Calu3 (cell line): ENCODE measurements at places on chromosomes 13 and 19. TPM values are rescaled to one million over a fixed set of nuclear protein-coding genes. Genes with fewer than 3 reads are reported as not detected.
A peak's percentile ranks its signal among the peaks of the same experiment; 100 is the strongest.

DNA sequence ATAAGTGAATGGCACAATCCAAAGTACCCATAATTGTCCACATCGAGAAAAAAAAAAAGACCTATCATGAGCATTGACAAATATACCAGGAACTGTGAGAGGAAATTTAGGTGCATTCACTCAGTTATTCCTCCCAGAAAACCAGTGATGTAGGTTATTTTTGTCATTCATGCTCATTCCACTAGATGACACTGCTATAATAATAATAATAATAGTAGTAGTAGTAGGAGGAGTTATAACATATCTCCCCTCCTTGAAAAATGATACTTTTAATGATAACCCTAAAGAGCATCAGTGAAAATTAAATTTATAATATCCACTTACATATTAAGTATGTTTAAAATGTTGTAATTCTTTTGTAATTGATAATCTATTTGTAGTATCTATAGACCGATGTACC is 463.9 kb upstream of the MIR17HG start:
- DNase-seq = no peak

- no peak for DNase-seq
Measured at GRCh38 chr13:29846475-29847256, 3.8 kb downstream of the UBL3 start.

DNA sequence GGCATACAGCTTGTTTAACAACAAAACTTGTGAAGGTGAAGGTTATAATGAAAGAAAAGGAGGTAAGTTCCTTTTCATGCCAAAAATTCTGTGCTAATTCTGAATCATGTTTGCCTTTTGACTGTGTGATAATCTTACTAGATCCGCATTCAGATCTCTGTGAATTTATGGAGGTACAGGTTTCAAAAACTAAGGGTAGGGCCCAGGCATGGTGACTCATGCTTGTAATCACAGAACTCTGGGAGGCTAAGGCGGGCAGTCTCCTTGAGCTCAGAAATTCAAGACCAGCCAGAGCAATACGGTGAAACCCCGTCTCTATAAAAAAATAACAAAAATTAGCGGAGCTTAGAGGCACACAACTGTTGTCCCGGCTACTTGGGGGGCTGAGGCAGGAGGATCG is 45.9 kb downstream of the PCDH9 start:
- DNase-seq = no peak

DNA sequence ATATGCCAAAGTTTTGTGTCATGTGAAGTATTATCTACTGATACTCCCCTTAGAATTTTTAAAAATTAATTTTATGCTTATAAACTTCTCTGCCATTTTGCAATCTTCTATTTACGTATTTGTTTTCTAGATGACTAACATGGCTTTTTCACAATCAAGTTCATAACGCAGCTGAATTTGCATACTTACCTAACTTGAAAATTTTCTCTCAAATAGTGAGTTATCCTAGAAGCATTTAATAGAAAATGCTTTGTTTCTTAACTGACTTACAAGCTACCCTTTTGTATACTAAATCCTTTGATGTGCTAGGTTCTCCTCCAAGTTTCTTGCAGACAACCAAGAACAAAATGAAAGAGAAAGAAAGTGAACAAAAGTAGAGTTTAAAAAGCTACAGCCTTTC is 683.5 kb downstream of the LIG4 start:
- DNase-seq = no peak

- no peak for DNase-seq
Measured at GRCh38 chr13:97134364-97135095, 87.6 kb upstream of the MBNL2 start.

- no peak for DNase-seq
Measured at GRCh38 chr13:41465241-41465847, 8.0 kb downstream of the RGCC start.

DNA sequence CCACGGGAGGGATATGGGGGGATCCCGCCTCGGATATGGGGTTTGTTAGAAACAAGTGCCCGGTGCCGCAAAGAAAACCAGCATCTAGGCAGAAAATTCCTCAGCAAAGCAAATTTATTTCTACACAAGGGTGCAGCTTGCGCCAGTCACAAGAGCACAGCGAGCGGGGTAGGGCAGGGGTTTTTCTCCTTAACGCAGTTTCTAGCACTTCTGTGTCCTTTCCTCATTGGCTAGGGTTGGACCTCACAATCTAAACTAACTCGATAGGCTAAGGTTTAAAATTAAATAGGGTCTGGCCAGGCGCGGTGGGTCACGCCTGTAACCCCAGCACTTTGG is 595 bp downstream of the ZNF440 start:
- peak; percentile 39 for DNase-seq

GRCh38 chr13:44191504-44192171 is 182.0 kb upstream of the SERP2 start:
- peak; percentile 33 for DNase-seq

DNA sequence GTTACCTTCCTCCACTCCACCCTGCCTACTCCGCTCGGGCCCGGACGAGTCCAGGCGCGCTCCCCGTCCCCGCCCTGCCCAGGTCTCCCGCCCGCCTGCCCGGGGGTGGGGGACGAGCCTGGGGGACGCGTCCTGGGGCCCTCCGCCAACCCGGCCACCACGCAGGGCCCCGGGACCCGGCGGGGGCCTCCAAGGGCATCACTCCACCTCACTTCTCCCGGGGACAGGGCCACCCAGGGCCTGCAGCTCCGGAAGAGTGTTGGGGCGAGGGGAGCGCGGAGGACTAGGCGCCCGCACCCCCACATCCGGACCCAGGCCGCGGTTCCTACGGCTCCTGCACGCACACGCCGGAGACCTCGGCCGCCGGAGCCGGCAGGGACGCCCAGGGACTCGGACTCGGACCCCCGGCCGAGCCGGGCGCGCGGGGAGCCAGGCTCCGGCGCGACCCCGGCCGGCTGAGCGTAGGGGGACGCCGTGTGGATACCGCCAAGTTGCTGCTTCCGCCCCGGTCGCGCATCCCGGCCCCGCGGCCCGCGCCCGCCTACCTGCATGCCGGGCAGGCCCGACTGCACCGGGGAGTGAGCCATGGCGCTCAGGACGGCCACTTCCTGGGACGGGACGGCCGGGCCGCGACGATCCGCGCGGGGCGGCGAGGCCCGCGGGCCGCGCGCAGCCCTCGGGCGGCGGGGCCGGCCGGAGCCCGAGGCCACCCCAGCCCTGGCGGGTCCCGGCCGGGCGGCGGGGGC is 534 bp downstream of the STK24 start:
- peak; percentile 7 for DNase-seq

DNA sequence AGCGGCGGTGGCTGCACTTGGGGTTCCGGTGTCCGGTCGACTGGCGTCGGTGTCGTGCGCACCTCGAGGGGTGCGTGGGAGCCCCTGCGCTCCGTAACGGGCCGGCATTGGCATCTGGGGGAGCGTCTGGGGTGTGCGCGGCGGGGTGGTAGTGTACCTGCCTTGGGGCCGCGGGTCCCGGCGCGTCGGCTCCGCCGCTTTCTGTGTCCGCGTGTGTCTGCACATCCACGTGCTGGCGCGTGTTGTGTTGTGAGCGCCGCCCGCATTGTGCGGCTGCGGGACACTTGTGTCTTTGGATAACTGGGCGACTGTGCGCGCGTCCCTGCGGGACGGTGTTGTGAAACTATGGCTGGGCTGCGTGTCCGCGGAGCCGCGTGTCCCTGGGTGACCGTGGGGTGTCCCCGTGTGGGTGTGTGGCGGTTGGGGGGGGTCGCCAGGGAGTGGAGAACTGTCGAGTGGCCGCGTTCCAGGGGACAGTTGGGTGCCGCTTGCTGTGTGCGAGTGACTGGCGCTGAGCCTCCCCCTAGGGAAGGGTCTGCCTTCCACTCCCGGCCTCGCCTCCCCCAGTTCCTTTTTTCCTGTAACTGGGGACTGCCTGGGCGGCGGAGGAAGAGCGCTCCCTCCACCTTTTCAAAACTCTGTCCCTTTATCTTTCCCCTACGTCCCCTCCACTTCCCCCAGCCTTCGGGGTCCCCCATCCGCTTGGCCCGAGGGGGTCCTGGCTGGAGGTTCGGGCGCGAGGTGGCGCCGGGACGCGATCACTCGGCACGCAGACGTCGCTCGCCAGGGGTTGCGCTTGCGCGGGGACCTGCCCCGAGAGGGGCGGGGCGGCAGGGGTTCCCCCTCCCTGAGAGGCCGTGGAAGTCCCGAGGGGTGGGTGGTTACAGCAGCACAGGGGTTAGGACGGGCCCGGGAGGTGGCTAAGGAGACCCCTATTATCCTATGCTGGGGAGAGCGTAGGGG is 5.7 kb upstream of the NFIC start:
- no peak for DNase-seq

DNA sequence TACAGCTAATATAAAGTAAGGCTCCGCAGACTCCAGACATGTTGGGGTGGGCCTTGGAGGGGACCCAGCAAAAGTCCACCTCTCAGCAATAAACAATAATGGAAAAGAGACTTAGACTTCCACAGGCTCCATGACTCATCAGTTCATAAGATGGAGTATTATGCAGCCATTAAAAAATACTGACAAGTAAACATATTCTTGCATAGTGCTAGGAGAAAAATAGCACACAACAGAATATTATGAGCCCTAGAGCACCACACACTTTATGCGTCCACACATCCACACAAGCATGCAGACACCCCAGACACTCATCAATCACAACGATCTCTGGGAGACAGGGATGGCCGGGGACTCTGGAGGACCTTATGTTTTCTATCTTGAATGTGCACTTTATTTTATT is 46.0 kb downstream of the PDCD5 start:
- DNase-seq = no peak

GRCh38 chr13:75533861-75534260 is 3.8 kb downstream of the COMMD6 start:
- no peak for DNase-seq

GRCh38 chr19:41133260-41133659 is 19.0 kb downstream of the CYP2F1 start:
- DNase-seq = peak; percentile 40

- DNase-seq = no peak
Measured at GRCh38 chr13:91632086-91632485, 233.7 kb downstream of the GPC5 start.

DNA sequence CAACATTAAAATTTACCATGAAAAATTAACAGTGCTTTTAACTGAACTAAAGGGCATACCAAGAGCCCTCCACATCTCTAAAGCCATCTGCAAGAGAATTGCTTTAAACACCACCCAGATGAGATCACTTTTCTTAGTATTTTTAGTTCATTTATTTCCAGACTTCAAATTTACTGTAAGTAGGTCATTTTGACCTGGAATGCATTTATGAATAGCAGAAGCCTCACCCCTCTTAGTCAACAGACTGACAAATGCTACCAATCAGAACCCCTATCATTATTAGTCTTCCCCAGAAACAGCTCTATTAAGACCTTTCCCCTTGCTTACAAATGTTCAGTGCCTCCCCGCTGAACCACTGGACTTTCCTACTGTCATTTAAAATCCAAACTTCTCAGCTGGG is 27.3 kb downstream of the RUBCNL start:
- no peak for DNase-seq

- DNase-seq = no peak
Measured at GRCh38 chr19:51317376-51317775, 5.9 kb downstream of the IGLON5 start.

- DNase-seq = peak; percentile 97
Measured at GRCh38 chr19:5686647-5687359, 3.3 kb upstream of the RPL36 start.

DNA sequence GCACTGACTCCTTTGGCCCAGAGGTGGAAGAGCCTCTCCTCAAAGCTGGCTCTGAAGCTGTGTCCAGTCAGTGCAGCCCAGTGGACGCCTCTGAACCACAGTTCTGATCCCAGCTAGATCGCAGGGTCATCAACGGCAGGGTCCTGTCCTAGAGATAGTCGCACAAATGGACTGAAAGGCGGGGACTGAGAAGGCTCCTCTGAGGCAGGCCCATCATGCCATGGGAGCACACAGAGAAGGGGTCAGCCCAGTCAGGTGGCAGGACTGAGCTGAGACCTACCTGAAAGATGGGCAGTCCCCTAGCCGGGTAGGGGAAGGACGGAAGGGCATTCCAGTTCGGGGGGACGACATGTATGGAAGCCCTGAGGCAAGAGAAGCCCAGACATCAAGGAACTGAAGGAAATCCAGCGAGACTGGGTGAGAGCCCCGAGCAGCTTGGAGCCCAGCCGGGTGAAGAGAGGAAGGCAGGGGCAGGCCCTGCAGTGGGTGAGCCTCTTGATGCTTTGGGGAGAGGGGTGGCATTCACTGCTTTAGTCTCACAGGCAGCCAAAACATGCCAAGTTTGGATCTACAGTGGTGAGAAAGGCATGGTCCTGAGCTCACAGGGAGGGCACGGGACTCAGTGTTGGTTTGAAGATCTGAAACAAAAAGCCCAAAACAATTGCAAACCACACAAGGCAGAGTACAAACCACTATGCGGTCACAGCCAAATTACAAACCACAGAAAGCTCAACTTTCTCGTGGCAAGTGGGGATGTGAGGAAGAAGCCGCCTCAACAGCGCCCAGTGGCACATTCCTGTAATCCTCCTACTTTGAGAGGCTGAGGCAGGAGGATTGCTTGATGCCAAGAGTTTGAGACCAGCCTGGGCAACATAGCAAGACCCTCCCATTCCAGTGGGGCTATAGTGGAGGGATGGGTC is 10.0 kb downstream of the CALM3 start:
- no peak for DNase-seq

GRCh38 chr13:49998714-49999624 is 2.1 kb downstream of the TRIM13 start:
- no peak for DNase-seq

GRCh38 chr19:18948075-18948975 is 7.3 kb upstream of the HOMER3 start:
- DNase-seq = no peak

DNA sequence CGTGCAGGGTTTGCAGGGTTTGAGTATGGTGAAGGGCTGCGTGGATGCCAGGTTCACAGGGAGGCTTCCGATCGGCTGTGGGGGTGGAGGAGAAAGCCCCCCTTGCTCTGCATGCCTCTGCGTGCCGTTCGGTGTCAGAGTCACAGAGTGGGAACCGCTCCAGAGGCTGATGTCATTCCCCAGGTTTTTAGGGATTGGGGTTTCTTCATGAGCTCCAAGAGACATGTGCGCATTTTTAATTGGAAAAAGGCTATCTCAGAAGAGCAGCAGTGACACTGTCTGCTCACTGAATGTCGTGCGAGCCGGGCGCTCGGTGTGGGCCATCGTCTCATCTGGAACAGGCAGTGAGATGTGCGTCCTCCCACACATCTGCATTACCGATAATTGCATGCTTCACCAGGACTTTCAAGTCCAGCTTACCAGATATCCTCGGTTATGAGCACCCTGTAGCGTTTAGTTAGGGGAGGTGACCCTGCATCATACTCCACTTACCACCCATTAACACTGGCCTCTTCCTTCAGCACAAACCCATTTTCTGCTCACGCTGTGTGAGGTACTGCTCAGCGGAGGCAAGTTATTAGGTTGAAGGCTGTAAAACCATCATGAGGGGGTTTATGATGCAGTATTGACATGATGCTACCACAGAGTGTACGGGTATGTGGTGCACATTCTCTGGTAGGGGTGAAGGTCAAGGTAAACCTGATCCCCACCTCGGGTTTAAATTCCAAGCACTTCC is 1.7 kb downstream of the MCF2L start:
- DNase-seq = no peak

ZNF723 gene
- total RNA-seq = not detected in 2 replicates

URAD gene
- total RNA-seq = not detected in 2 replicates

ZNF549 gene
- total RNA-seq = 6.4 and 7.1 TPM in 2 replicates

ZNF790 gene
- 10.4 and 10.8 TPM in 2 replicates for total RNA-seq

CILP2 gene
- total RNA-seq = 1.3 and 1.7 TPM in 2 replicates
